ENCODE measurements at places on chromosomes 12 and 14. TPM values are rescaled to one million over a fixed set of nuclear protein-coding genes. Genes with fewer than 3 reads are reported as not detected.

The ADAM21 gene
- not detected for total RNA-seq

DNA sequence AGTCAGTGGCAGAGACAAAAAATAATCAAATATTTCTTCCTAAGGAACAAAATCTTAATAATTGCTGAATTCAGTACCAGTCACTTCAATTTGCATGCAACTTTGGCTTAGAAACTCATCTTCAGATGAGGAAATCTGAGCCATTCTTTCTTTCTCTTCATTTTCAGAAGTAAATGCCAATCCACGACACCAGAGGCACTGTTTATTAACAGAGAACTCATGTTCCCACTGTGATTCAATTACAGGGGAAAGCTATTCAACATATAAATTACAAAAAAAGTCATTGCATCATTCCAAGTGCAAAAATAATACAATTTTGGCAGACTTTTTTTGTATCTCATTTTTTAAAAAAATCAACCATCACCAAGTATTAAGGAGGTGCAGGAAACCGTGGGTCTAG is 816.1 kb upstream of the TMEM132C start:
- peaks cover 7% of the 10 kb centered on the region for H3K4me1 ChIP-seq
- H3K27ac ChIP-seq: no peak overlapping the region
- H3K36me3 ChIP-seq: no peaks in the 10 kb centered on the region
- no peaks in the 10 kb centered on the region for H3K27me3 ChIP-seq
- H3K4me3 ChIP-seq: no peak overlapping the region

GRCh38 chr14:68932231-68932630 is 46.9 kb downstream of the ACTN1 start:
- H3K4me1 ChIP-seq: peaks cover 40% of the 10 kb centered on the region
- no peak overlapping the region for H3K27ac ChIP-seq
- H3K36me3 ChIP-seq: no peaks in the 10 kb centered on the region
- H3K4me3 ChIP-seq: no peak overlapping the region

The OR6C2 gene
- not detected for total RNA-seq

GRCh38 chr12:64072916-64073575 is 149.1 kb downstream of the KICS2 start:
- H3K36me3 ChIP-seq: no peaks in the 10 kb centered on the region
- no peak overlapping the region for H3K27ac ChIP-seq
- DNase-seq: no peak
- no peak overlapping the region for H3K4me3 ChIP-seq
- no peaks in the 10 kb centered on the region for H3K4me1 ChIP-seq
- H3K27me3 ChIP-seq: no peaks in the 10 kb centered on the region

The CLEC4D gene
- not detected for total RNA-seq

- H3K36me3 ChIP-seq: no peaks in the 10 kb centered on the region
- no peak for DNase-seq
- no peaks in the 10 kb centered on the region for H3K4me1 ChIP-seq
- no peak overlapping the region for H3K4me3 ChIP-seq
Observed at GRCh38 chr12:45663455-45663854, 66.1 kb upstream of the ARID2 start.

The GPR84 gene
- total RNA-seq: not detected

GRCh38 chr12:6692888-6693287 is 3.7 kb upstream of the ZNF384 start:
- no peak overlapping the region for H3K4me3 ChIP-seq
- DNase-seq: no peak
- no peak overlapping the region for H3K27ac ChIP-seq

The MGP gene
- 162 TPM for total RNA-seq

Data from body of pancreas (tissue), 4 donors.